ENCODE measurements at places on chromosomes 1 and 21.

DNA sequence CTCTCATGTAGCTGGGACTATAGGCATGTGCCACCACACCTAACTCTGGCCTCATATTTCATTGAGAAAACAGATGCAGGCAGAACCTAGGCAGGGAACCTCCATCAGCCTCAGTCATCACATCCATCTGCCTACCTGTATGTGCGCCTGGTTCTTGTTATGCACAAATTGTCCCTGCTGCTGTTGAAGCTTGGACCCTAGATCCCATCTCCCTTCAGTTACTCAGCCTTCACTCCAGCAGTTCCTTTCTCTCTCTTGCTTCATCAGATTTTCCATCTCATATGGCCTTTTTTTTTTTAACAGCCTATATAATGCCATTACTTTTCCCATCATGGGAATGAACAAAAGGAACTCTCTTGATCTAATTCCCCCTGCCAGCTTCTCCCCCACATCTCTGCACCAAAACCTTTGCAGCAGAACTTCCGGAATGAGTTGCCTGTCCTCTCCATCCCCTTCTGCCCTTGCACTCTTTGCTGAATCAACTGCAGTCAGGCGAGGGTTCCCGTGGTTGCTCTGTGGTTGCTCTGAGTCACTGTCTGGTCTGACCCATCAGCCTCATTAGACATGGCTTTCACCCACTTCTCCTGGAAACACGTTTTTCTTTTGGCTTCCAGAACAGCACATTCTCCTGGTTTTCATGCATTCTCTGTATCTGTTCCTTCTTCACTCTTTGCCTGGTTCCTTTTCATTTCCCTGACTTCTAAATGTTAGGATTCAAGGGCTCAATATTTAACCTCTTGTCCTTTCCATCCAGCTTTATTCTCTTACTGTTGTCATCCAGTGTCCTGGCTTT, 41.5 kb downstream of the UBE4B start:
- no peak for DNase-seq

GRCh38 chr1:185474440-185475149, 157.6 kb upstream of the IVNS1ABP start:
- no peak for DNase-seq

DNA sequence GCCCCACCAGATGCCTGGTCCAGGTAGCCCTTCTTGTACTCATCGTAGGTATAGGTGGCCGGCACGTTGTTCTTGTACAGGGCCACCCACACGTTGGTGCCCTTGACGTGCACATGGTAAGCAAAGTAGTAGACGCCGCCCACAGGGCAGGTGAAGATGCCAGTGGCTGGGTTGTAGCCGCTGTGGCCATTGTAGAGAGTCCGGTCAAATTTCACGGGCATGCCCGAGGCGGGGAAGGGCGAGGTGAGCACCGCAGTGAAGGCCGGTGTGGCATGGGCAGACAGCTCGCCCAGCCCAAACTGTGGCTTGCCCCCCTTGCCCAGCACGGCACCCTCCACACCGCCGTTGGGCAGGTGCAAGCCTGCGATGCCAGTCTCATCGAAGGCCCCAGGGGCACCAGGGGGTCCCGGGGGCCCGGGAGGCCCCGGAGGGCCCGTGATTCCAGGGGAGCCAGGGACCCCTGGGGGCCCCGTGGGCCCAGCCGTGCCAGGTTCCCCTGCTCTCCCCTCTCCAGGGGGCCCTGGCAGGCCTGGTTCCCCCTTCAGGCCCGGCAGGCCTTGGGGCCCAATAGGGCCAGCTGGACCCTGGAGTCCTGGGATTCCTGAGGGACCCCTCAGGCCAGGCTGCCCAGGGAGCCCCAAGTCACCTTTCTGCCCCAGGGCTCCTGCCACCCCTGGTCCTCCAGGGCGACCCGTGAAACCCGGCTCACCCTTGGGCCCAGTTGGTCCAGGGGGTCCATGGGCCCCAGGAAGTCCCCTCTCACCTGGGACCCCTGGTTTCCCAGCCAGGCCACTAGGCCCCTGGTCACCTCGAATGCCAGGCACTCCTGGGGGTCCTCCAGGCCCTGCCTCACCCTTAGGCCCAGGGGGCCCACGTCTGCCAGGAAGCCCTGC, 9.2 kb downstream of the ADPRS start:
- no peak for DNase-seq

- DNase-seq, result no peak
These were observed 4.3 kb upstream of the LRRC3 start for GRCh38 chr21:44450999-44451398.

DNA sequence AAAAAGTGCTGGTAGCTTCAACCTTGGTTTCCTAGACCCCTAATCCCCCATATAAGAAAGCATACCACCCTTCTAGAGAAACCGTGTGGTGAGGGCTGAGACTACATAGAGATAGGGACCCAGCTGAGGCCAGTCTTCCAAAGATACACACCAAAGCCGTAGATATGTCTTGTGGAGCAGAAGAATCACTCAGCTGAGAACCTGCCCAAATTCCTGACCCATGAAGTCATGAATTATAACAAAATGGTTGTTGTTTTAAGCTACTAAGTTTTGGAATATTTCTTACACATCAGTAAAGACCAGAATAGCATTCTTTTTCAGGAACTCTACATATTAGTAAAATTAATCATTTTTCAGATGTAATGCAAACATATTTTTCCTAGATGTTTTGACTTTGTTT, 3.3 kb upstream of the SNRPE start:
- DNase-seq, result peak; percentile 27

DNA sequence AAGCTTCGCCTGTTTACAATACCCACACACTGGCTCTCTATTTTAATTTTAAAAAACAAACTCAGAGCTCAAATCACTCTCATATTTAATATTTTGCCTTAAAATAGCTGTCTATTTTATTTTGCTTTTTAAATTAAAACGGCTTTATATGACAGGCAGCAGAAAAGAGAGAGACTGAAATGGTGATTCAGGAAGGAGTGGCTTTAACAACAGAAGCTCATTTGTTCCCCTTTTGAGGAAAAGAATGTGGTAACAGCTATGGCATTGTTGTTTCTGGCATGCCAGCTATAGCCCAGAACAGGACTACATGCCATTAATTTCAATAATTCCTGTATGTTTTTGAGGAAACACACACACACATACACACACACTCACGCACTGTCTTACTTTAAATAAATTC, 234.2 kb upstream of the PTBP2 start:
- DNase-seq, result no peak

DNA sequence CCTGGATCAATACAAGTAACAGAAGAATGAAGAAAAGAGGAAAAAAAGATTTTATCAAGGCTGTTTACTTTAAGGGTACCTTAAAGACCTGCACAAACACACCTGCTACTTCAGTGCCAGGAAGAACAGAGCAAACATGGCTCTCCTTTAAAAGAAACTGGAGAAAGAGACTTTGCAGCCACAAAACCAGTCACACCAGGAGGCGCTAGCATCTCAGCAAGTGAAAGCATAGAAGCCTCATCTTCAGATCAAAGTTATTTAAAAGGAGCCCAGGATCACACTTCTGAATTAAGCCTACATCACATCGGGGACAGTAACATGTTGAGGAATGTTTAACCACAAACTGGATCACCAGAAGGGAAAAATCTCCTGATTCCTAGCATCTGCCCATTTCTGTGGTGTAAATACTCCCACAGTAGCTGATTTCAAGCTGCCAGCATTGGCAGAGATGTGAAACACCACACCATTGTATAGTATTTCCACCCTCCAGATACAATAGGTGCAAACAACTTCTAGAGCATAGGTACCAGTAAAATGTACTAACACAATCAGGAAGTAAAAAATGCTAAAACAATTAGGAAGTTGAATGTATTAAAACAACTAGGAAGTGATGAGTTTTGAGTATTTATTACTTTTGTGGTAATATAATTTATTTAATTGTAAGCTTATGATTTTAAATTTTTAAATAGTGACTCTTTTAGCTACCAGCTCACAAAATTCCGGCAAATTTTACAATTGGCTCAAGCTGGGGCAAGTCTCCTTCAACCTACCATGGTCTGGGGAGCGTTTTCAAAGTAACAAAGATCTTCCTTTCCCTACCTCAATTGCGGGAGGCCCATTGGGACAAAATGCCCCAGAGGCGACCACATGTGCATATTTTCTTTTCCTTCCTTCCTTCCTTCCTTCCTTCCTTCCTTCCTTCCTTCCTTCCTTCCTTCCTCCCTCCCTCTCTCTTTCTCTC, 105.3 kb upstream of the CLDN14 start:
- DNase-seq, result no peak

DNA sequence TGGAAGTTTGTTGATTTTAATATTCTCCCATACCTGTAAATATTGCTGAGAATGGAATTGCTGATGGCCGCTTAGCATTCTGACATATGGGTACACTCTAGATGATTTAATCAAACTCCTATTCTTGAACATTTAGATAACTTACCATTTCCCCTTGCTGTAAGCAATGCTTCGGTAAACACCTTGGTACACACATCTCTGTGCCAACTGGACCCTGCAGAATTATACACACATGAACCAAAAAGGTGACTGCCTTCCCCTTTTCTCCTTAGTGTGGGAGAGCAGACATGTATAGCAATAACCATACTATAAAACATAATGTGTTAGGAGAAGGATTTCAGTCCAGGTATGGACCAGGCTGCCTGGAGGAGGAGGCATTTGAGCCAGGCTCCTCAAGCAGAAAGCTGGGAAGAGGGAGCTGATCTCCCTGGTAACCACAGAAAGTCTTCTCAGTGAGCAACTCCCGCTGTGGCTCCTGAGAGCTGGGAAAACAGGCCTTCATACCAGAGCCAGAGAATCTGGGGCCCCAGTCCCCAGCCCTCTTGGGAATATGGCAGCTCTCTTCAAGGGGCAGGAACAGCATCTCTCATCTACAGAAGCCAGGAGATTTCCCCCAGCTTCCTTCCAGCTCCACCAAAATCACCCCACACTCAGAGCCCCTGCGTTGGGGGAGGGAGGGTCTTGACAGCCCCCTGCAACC, 33.9 kb upstream of the CSF1 start:
- no peak for DNase-seq

- no peak for DNase-seq
These were observed 11.1 kb downstream of the ADGRB2 start for GRCh38 chr1:31752952-31753475.

DNA sequence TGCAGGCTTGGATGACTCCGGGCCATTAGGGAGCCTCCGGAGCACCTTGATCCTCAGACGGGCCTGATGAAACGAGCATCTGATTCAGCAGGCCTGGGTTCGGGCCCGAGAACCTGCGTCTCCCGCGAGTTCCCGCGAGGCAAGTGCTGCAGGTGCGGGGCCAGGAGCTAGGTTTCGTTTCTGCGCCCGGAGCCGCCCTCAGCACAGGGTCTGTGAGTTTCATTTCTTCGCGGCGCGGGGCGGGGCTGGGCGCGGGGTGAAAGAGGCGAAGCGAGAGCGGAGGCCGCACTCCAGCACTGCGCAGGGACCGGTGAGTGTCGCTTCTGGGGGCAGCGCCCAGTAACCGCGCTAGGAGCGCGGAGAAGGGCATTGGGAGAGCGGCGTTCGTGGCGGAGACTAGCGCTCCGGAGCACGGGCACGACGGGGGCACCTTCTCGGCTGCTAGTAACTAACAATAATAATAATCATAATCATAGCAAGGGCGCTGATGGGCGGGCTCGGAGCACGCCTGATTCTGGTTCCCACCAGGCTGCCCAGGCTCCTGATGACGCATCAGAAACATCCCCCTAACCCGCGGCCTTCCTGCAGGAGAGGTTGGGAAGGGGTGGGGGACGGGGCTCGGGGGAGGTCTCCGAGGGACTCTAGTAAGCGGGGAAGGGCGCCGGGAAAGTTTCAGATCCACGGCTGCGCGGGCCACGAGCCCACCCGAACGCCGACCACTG, at the start of gene MX1:
Gene MX1, plus strand, starts transcription at position 286 of the 722 bp plus-strand sequence. CDS start 5,832 bp downstream, outside the sequence.
- DNase-seq, result no peak

DNA sequence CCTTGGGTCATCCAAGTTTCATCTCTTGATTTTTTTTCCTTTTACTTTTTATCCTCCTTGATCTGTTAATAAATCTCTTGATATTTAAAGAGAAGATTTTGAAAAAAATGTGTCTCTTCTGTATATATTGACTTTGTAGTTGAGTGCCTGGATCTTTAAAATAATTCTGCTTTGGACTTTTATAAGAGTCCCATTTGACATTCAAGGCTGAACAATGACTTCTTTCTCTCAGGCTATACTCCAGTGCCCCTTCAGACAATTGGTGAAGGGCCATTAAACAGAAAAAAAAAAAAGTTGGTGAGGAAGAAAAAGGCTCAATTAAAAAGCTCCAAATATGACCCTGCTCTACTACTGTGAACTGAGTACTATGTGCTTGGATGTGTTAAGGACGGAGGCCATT, 40.9 kb upstream of the CITED4 start:
- DNase-seq, result no peak

GRCh38 chr1:229716069-229716468, 90.0 kb downstream of the URB2 start:
- DNase-seq, result no peak

DNA sequence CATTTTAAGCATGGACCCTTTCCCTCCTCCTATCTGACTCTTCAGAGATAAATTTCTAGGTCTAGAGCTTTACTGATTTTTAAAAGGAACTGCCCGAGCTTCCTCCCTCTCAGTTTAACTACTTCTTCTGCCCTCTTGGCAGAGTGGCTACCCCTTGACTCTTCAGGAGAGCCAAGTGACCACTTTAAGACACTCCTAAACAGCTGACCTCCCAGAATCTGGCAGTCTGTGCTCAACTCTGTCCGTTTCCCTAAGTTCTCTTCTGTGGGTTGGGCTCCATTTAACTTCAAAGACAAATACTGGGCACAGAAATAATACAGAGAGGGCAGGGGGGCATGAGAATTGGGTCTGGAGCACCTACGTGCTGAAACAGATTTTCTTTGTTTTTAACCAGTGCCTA, 196.3 kb upstream of the FOXD3 start:
- no peak for DNase-seq

GRCh38 chr1:106515375-106515774, 541.1 kb upstream of the PRMT6 start:
- no peak for DNase-seq
